ENCODE measurements at places on chromosomes 7 and 10.

DNA sequence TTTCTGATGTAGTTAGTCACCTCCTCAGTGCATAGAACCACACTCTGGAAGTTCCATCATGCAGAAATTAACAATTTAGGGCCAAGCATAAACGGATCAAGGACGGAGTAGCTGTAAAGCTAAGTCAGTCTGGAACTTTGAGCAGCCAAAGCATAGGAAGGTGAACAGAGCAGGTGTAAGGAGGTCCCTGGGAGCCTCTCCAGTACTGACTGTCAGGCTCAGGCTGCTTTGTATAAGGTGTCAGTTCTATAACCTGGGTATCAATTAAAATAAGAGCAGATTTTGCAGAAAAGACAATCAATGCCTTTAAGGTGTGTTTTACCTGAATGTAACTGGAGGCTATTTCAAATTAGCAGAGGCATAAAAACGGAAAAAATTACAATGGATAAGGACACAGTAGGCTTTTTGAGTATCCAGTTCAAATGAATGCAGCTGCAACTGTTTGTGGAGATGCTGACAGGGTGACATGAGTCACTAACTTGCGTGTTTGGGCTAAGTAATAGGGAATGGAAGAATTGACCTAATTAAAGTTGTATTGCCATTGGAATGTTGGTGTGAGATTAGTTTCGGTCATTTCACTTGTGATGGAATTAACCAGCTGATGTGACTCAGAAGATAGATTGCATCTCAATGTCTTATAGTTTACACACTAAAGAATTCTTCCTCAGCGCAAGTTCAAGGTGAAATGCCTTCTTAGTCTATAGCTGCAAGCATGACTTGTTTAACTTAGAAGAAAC is 417.9 kb upstream of the CNTNAP2 start:
- no peak for DNase-seq

DNA sequence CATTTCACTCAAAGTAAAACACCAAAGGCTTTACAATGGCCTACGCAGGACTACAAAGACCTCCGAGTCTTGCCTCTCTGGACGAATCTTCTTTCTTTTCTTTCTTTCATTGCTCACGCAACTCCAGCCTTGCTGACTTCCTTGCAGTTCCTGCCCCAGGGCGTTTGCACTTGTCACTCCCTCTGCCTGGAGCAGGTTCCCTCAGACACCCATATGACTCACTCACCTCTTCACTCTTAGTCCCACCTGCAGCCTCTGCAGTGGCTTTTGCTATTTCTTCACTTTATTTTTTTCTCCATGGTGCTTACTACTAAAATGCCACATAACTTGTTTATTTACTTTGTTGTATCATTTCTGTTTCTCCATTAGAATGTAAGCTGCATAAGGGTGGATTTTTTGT is 33.1 kb downstream of the GHRHR start:
- no peak for DNase-seq

GRCh38 chr10:97708976-97709946 is 4.3 kb upstream of the MARVELD1 start:
- no peak for DNase-seq

DNA sequence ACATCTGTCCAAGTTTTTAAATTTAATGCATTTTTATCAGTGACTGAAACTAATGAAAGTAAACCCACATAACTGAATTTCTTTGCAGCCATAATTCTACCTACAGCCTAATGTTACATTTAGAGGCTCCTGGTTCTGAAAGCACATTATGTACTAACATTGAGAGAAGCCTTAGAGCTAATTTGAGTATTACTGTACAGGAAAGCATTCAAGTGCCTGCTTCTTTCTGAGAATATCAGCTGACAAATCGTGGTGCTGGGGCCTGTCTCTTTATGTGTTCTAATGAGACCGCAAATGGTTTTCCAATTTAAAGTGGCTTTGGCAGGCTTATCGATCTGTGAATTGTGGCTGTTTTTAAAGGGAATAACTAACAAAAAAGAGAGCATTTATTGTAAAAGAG is 32.3 kb upstream of the DGKB start:
- no peak for DNase-seq

DNA sequence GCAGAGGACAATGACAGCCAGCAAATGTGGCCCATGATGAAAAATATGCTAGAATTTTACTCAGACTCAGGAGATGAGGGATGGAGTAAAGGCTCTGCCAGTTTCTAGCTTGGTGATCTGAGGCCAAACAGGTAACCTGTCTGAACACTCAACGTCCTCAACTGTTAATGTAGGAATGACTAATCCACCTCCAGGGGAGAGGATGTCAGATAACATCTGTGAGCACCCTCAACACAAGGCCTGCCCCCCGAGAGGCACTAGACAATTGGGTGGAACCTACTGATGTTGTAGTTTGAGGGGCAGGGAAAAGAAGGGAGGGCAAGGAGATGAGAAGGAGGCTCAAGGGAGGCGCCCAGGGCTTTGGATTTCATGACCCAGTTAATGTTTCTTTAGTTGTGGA is 445.1 kb downstream of the PLXNA4 start:
- no peak for DNase-seq

DNA sequence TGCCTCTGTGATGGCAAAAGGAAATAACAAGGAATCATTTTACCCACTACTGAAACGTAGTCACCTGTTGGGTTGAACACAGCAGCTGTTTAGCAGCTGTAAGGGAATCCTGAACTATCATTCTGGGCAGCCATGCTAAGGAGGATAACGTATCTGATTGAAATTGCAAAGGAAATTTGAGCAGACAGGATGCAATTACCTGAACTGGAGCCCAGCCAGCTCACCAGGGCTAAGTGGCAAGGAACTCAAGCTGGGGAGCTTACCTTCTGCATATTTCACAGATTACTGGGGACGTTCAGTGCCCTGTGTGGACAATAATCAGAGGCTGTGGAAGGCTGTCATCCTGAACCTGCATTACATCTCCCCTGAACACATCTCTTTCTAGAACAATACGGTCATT is 650.5 kb downstream of the SORCS3 start:
- no peak for DNase-seq

DNA sequence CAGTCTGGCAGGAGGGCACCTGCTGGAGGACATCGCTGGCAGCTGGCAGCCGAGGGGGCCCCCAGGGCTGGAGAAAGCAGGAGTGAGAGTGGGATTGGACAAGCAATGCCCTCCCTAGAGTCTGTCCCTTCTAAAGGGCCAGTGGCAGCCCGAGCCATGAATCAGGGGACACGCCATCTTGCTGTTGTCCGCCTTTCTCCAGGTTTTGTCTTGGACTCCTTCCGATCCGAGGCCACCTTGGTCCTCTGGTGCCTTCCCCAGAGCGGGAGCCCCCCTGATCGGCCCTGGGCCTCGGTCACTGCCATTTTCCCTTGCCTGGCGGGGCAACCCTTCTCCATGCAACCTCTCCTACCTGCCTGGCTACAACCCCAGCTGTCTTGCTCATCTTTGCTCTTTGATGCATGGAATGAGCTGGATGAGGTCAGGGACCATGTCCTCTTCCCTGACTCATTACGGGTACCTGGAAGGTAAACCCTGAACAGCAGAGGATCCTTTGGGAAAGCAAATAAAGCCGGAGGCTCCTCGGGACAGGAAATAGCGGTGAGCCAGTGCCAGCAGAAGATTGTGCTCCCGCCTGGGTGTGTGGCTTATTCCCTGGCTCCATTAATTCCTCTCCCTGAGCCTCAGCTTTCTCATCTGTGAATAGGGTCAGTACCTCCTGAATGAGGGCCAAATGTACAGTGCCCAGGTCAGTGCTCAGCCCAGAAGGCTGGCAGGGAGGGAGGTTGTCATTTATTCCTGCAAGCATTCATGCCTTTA is 112.0 kb downstream of the GRK5 start:
- no peak for DNase-seq

DNA sequence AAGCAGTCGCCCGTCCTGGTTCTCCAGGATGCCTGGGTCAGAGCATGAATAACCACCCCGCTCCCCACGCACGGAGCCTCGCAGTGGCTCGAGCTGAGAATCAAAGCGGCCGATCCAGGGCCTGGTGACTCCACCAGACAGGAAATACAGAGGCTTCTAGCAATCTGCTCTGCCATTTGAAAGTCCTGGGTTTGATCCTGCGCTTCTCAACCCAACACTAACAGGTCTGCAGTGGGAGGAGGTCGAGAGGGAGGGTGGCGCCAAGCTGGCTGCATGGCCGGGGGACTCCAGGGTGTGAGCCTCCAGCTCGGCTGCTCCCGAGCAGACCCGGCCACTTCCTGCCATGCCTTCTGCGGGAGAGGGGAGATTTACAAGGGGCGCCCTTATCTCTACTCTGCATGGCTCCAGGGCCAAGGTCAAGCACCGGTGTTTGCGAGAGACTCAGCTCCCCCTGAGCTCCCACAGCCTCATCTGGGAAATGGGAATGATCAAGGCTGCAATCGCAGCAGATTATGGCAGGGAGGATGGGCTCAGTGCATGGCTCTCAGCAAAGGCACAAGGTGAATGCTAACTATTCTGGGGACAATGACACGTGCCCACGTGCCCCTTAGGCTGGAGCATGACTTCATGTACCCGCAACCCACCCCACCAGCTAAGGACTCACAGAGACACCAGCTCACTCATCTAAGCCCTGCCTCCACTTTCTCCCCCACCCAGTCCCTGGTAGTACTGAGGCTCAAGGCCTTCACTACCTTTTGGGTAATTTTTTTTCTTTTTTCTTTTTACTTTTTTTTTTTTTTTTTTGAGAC is 73.9 kb upstream of the TNRC18 start:
- DNase-seq: no peak

DNA sequence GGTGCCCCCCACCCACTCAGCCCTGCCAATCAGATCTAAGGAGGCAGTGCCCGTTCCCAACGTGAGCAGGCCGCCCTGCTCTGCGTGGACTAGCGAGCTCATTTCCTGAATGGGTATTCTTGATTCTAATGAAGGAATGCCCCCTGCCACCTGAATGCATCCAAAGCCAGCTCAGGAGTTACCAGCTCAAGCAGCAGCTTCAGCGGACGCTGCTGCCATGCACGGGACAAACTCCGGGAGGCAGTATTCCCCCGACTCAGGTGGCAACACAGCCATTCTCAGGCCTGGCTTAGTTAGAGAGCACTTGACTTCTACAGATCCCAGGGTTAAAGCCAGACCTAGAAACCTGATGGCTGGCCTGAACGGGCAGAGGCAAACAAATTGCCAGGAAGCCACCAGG is 25.8 kb downstream of the PSAP start:
- DNase-seq: no peak

- DNase-seq: no peak
Observed at GRCh38 chr10:132452651-132453469, 55.9 kb downstream of the PWWP2B start.

DNA sequence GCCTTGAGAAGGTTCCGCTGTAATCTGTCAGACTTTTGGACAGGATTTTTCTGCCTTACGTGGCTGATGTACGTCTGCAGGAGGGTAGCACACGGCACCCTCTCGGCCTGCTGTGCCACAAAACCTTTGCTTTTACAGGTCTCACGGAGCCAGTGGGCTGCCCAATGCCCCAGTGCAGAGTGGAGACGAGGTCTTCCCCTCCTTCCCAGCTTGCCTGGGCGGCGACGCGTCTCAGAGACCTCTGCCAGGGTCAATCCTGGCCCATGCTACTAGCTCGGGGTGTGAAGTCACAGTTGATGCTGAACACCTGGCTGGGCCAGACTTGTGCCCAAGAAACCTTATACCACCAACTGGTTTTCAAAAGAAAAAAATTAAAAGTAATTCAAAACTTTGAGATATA is 526.4 kb downstream of the DNAJB6 start:
- DNase-seq: no peak

- no peak for DNase-seq
Observed at GRCh38 chr10:20481054-20481453, 416.1 kb downstream of the NEBL start.

DNA sequence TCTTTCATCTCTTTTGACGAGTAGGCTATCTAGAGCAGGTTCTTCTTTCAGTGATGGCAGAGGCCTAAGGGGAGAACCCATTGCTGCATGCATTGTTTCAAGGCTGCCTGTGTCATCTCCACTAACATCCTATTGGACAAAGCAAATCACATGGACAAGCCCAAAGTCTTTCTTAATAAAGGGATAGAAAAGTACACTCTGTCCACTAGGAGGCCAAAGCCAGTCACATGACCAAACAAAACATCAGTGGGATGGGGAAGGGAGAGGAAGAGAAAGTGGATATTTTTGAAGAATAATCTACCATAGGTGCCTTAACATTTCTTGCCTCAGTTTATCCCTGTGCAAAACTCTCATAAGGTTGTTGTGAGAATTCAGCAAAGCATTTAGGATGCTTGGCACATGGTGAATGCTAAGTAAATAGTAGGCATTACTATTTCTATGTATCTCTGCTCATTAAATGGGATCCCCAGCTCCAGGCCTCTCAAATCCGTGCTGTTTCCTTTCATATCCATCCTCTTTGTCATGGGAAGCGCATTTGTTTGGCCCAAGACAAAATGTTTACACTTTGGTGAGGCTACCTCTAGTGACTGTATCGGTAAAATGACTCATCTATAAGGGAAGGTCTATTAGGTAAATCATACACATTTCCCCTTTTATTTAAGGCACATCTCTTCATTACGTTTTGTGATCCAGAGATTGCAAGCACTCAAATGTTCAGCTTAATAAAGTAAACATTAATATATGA is 16.7 kb upstream of the CADPS2 start:
- no peak for DNase-seq

DNA sequence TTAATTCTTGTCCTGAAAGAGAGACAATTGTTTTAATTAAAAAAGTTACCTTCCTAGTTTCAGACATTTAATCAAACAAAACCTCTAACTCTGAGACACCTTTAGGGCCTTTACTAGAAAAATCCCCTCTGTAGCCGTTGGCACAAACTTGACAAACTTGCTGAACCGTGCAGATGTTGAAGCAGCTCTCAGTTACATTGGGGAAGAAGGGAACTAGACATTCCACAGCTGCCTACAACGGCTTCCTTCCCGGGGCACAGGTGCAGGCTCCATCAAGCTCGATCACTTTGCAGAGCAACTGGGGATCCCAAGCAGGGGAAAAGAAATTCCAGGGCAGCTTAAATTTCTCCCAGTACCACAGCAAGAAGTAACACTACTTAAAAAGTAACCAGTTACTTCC is 141.3 kb downstream of the SKAP2 start:
- no peak for DNase-seq

GRCh38 chr10:44178856-44179255 is 206.0 kb downstream of the CXCL12 start:
- no peak for DNase-seq

DNA sequence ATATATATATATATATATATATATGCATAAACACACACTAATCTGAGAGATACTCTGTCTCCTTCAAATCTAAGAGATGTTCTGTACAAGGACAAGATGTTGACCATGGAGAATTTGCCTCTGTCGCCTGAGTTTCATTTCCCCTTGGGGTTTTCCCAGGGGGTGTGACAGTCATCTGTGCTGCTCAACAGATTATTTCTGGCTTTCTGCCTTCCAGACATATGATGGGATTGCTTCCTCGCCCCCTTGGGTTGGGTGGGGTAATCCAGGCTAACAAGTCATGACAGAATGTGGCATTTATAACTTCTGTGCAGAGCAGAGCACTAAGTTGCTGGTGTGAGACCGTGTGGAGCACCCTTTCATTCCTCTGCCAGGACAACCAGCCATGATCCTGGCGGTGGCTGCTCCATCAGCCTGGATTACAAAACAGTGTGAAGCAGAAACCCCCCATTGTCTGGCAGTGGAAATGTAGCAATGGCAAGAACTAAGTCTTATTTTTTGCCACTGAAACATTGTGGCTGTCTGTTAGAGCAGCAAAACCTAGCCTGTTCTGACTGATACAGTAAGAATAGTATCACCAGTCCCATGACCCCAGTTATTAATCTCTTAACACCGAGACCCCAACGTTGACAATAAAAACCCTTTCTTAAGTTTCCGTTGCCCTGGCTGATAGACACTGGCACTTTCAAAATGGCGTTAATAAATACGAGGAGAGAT is 13.7 kb upstream of the USP6NL start:
- DNase-seq: no peak

Data from NT2/D1 (cell line).